CD8-positive, alpha-beta memory T cell (primary cell): ENCODE measurements at places on chromosomes 6 and 20. TPM values are rescaled to one million over a fixed set of nuclear protein-coding genes. Genes with fewer than 3 reads are reported as not detected.

DNA sequence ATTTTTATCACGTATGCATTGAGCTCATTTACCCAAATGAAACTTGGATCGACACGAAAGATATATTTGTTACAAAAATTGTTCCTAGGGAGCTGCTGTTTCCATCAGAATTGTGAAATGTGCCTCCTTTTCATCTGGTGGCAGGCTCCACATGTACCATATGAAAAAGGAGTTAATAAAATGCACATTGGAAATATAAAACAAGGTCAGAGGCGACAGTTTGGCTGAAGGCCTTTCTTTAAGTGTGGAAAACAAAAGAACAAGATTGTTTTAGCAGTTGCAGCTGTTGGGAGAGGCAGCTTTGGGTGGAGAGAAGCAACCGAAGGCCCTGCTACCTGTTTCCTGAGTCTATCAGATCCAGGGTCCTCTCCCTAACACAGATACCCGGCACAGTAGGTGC, 334.5 kb upstream of the NT5E start:
- no peak for DNase-seq

DNA sequence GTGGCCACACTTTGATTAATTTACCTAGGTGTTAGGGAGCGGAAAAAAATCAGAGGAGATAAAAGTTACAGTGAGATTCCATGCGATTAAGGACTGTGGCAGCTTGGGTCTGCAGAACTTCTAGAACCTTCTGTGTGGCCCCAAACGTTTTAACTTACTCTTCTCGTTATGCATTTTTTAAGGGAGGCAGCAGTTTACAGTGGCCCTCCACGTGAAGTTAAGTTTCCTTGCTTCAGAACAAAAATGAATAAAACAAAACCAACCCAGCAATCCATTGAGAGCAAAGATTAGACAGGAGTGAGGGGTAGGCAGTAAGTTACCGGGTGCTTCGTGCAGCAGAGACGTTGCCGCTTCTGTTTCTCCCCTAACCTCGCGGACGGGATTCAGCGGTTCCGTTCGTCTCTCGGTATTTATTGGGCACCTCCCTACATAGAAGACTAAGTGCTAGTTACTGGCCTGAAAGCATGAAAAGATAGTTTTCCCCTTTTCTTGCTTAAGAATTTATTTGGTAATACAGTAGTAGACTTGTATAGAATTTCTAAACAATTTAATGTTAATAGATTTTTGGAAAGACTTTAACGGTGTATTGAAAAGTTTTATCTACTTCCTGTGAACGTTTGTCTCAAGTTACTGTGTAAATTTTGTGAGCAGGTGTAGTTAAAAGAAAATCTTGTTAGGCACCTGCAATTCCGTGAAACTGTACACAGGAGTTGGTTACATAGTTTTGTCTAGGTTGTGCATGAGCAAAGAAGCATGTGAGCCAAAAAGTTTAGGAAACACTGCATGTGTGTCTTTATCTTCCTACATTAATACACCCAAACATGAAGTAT, 1.1 kb downstream of the BAG2 start:
- DNase-seq: no peak

GRCh38 chr20:60314727-60315126, 356.5 kb downstream of the CDH26 start:
- DNase-seq: no peak

- DNase-seq: no peak
Measured at GRCh38 chr6:116553451-116553850, at the start of gene CALHM4. Gene CALHM4, plus strand, starts transcription at chr6:116553751. Its CDS starts 43 bp downstream, at chr6:116553794.

GRCh38 chr6:7486951-7487350, 54.5 kb upstream of the DSP start:
- no peak for DNase-seq

The JAG1 gene
- total RNA-seq: 0.24 TPM

The GNMT gene
- total RNA-seq: 0.51 TPM

The EFCAB8 gene
- 0.35 TPM for total RNA-seq

The PGC gene
- total RNA-seq: not detected
